Osteocyte (in vitro differentiated cells): ENCODE measurements at places on chromosomes 7 and 10. TPM values are rescaled to one million over a fixed set of nuclear protein-coding genes. Genes with fewer than 3 reads are reported as not detected.
A peak's percentile ranks its signal among the peaks of the same experiment; 100 is the strongest.

GRCh38 chr10:71271662-71272055 is 47.4 kb upstream of the SLC29A3 start:
- no peaks in the 10 kb centered on the region for H3K36me3 ChIP-seq
- peaks cover 19% of the 10 kb centered on the region for H3K4me1 ChIP-seq
- no peak for DNase-seq
- H3K4me3 ChIP-seq: no peak overlapping the region
- no peaks in the 10 kb centered on the region for H3K27me3 ChIP-seq
- H3K27ac ChIP-seq: no peak overlapping the region

SYT15B gene
- total RNA-seq: 10.5 and 10.9 TPM in 2 replicates

GRCh38 chr10:93718937-93719725 is 16.7 kb upstream of the FRA10AC1 start:
- no peaks in the 10 kb centered on the region for H3K4me1 ChIP-seq
- peaks cover 40% of the 10 kb centered on the region for H3K27me3 ChIP-seq
- DNase-seq: no peak
- no peak overlapping the region for H3K4me3 ChIP-seq
- no peak overlapping the region for H3K27ac ChIP-seq
- no peaks in the 10 kb centered on the region for H3K36me3 ChIP-seq

GRCh38 chr10:67098461-67098860 is 172.6 kb downstream of the LRRTM3 start:
- peaks cover 7% of the 10 kb centered on the region for H3K4me1 ChIP-seq
- H3K36me3 ChIP-seq: no peaks in the 10 kb centered on the region
- peaks cover 2% of the 10 kb centered on the region for H3K27me3 ChIP-seq
- H3K4me3 ChIP-seq: no peak overlapping the region
- no peak for DNase-seq
- H3K27ac ChIP-seq: no peak overlapping the region

GRCh38 chr10:124062390-124062789 is 31.0 kb downstream of the CHST15 start:
- peaks cover 19% of the 10 kb centered on the region for H3K36me3 ChIP-seq
- peak overlapping the region; percentile 65 for H3K27ac ChIP-seq
- H3K4me1 ChIP-seq: peaks cover 59% of the 10 kb centered on the region

DNA sequence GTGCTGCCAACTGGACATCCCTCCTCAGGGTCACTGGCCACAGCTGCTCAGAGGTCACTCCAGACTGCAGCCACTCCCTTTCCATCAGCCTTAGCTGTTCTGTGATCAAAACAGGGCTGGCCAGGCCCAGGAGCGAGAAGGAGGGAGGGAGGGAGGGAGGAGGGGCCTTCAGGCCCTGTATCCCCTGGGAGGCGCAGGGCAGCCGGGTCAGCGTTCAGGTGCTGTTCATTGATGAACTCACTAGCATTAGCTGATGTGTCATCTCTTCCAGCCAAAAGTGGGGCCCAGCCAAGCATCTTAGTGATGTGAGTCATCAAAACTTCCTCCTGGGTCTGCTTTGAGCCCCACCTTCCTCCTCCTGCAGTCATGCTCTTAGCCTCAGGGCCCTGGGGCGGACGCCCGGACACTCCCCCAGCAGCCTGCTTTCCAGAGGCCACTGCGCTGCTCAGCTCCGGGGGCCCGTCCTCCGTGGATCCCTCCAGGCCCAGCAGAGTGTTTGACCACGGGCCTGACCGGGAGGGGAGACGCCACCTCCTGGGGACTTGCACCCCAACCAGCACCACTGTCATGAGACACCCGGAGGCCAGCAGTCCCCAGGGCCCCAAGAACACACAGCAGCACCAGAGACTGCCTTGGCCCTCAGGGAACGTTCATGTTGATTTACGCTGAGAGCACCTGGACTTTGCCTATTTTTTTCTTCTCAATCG is 149.2 kb downstream of the PRKAG2 start:
- no peak overlapping the region for H3K4me3 ChIP-seq
- peaks cover 25% of the 10 kb centered on the region for H3K4me1 ChIP-seq
- H3K36me3 ChIP-seq: no peaks in the 10 kb centered on the region
- peak; percentile 91 for DNase-seq

DNA sequence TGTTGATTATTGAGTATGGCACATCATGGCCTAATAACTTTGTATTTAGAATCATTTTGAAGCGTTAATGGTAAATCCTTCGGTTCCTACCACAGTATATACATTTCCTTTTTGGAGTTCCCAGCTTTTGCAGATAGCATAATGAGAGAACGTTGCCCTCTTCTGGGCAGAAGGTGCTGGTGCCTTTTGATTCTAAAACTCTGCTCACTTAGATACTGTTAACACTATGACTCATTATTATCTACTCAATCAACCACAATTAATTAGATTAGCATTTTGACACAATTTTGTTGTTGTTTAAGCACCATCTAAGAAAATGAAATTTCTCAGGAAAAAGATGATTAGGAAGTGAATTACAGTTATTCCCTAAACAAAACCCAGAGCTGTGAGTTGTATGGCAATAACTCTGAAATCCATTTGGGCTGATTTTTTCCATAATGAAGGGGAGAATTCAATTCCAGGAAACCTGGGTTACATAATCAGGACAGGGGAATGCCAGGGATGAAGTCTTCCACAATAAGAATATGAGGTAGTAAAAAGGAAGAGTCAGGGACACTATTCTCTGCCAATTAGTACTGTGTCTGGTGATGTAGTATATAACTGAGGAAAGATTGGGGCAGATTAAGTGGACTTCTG is 11.5 kb upstream of the DLD start:
- H3K27ac ChIP-seq: no peak overlapping the region
- no peak for DNase-seq
- H3K4me3 ChIP-seq: no peak overlapping the region
- peaks cover 2% of the 10 kb centered on the region for H3K4me1 ChIP-seq
- no peaks in the 10 kb centered on the region for H3K36me3 ChIP-seq

GJD4 gene
- total RNA-seq: not detected in 2 replicates

GRCh38 chr7:113094517-113095249 is 8.1 kb upstream of the GPR85 start:
- H3K4me1 ChIP-seq: no peaks in the 10 kb centered on the region
- no peak for DNase-seq
- no peaks in the 10 kb centered on the region for H3K36me3 ChIP-seq

- DNase-seq: no peak
- H3K27ac ChIP-seq: no peak overlapping the region
- H3K36me3 ChIP-seq: no peaks in the 10 kb centered on the region
- H3K4me1 ChIP-seq: no peaks in the 10 kb centered on the region
- no peaks in the 10 kb centered on the region for H3K27me3 ChIP-seq
- no peak overlapping the region for H3K4me3 ChIP-seq
These were observed 167.4 kb upstream of the PRSS58 start for GRCh38 chr7:142425281-142425680.

DNA sequence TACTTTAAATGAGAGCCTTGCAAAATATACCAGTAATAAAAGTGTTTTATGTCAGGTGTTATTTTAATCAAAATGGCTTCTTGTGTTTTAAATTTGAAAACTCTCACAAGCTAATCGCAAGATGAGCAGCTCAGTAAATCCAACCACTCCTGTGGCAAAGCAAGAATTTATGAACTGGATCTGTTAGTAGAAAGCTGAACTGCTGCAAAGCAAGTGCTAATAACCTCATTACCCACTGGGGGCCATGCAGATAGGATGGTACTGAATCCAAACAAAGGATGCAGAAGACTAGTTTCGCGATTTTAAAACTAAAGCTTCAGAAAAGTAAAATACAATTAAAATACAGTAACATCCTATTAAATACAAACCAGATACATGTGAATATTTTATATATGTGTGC is 468.0 kb downstream of the PARD3 start:
- no peak for DNase-seq
- no peak overlapping the region for H3K4me3 ChIP-seq
- peaks cover 70% of the 10 kb centered on the region for H3K4me1 ChIP-seq
- H3K27ac ChIP-seq: no peak overlapping the region

DNA sequence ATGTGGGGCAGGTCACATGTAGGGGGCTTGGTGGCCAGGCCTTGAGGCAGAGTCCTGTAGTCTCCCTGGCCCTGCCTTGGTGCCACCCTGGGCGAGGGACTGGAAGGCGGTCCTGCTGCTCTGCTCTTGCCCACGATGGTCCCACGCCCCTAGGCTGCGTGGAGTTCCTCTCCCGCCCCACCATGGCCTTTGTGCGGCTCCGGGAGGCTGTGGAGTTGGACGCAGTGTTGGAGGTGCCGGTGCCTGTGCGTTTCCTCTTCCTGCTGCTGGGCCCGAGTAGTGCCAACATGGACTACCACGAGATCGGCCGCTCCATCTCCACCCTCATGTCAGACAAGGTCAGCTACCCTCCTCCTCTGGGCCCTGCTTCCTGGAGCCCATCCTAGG is 10.0 kb downstream of the FASTK start:
- H3K27ac ChIP-seq: no peak overlapping the region
- H3K4me3 ChIP-seq: no peak overlapping the region
- H3K4me1 ChIP-seq: peaks cover 7% of the 10 kb centered on the region
- H3K27me3 ChIP-seq: no peaks in the 10 kb centered on the region
- peaks cover 25% of the 10 kb centered on the region for H3K36me3 ChIP-seq

GRCh38 chr7:128178611-128179010 is 62.5 kb upstream of the LEP start:
- H3K27me3 ChIP-seq: peaks cover 76% of the 10 kb centered on the region
- no peak overlapping the region for H3K4me3 ChIP-seq
- no peaks in the 10 kb centered on the region for H3K36me3 ChIP-seq
- DNase-seq: no peak

- DNase-seq: peak; percentile 77
- no peak overlapping the region for H3K4me3 ChIP-seq
- no peaks in the 10 kb centered on the region for H3K36me3 ChIP-seq
- H3K4me1 ChIP-seq: no peaks in the 10 kb centered on the region
These were observed 174.5 kb upstream of the PPP2R2D start for GRCh38 chr10:131726076-131726880.
